ENCODE measurements at places on chromosomes 6 and 20.

- DNase-seq: no peak
These were observed 1.4 kb upstream of the BANF2 start for GRCh38 chr20:17698384-17698783.

DNA sequence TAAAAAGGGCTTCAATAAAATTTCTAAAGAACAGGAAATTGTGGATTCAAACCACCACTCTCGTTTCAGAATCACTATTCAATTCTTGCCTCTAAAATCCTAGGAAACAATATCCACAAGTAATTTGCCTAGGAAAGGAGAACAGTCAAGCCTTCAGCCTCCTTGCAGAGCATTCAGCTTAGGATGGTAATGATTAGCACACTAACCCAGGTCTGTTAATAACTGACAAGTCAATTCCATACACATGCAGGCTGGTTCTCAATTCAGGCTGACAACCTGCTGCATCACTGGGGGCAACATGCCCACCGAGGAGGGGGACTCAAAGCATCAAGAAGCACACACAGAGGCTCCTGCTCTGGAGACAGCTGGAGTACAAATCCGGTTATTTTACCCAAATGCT lies 57.6 kb downstream of the GMDS start:
- no peak for DNase-seq

DNA sequence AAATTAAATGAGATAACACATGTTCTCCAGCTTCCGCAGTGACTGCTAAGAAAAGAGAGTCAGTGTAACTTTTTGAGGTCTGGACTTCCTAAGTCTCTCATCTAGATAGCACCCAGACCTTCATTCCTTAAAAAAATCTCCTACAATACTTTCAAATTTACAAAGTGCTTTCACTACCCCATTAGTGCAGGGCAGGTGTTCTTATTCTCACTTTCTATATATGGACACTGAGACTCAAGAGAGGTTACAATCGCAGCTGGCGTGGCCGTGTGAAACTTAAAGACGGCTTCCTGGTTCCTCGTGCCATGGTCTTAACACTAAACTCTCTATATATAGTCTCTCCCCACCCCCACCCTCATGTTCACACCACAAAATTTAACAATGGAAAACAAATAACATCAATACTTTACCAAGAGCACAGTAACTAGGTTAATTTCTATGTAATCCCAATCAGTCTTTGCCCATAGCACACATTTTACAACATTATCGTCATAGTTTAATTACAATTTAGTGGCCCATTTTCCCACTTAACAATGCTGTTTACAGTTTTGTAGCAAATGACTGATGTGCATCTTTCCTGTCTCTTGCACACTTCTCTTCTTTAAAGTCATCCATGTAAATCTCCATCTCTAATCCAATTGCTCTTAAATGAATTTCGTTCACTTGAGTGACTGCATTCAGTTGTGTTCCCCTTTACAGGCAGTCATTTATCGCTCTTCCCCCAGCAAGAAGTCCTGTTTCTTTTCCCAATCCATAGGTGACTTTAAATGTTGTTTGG lies 78.8 kb upstream of the ARID1B start:
- DNase-seq: no peak

DNA sequence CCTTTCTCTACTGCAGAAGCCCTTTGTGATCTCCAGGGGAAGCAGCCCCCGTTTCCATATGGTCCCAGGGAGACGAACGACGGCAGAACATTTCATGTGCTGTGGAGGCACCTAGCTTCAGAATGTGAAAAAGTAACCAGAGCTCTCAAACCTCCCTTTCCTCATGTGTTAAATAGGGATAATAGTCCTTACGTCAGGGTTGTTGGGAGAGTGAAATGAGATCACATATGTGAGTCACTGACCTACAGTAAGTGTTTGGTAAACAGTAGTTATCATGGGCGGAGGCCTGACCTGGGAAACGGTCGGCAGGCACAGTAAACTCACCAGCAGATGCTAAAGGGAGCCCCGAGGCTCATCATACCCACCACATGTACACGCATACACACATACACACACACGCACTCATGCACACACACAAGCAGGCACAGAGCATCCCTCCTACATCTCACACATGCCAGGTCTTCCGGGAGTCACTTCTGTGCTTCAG lies 89.7 kb downstream of the LY86 start:
- peak; percentile 30 for DNase-seq

GRCh38 chr6:165811512-165811911 lies 148.5 kb upstream of the PDE10A start:
- no peak for DNase-seq

DNA sequence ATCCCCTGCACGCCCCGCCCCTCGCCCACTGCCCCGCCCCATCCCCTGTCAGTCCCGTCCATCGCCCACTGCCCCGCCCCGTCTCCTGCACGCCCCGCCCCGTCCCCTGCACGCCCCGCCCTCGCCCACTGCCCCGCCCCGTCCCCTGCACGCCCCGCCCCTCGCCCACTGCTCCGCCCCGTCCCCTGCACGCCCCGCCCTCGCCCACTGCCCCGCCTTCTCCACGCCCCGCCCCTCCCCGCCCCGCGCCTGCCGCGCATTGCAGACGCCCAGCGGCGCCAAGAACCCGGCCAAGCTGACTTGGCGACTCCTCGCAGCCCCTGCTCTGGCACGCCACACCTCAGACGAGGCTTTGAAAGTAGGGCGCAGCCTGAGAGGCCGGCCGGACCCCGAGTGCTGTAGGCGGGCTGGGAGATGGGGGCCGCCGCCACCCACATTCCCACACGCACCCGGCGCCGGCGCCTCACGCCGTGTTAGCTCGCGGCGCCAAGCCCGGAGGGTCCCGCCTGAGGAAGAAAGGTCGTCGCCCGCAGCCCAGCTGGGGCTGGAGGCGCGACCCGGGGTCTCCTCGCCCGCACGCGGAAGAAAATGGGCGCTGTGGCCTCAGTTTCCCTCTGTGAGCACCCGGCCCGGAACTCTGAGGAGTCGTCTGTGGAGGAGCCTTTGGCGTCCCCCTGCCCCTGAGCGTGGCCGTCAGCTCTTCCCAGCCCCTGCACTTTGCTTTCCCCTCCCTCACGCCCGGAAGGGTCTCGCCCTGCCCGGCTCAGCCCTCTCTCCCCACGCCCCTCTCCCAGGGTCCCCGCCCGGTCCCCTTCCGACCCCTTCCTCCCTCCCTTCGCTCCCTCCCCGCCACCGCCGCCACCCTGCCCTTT lies at the start of gene RAD21L1:
Gene RAD21L1, plus strand, starts transcription at position 262 of the 872 bp plus-strand sequence. CDS start 2,410 bp downstream, outside the sequence.
- peak; percentile 88 for DNase-seq

- DNase-seq: no peak
These were observed 21.8 kb downstream of the HLA-E start for GRCh38 chr6:30511169-30511546.

- DNase-seq: no peak
These were observed 106.0 kb upstream of the CST7 start for GRCh38 chr20:24842918-24843715.

GRCh38 chr20:58938078-58938477 lies 43.0 kb upstream of the NELFCD start:
- DNase-seq: no peak

DNA sequence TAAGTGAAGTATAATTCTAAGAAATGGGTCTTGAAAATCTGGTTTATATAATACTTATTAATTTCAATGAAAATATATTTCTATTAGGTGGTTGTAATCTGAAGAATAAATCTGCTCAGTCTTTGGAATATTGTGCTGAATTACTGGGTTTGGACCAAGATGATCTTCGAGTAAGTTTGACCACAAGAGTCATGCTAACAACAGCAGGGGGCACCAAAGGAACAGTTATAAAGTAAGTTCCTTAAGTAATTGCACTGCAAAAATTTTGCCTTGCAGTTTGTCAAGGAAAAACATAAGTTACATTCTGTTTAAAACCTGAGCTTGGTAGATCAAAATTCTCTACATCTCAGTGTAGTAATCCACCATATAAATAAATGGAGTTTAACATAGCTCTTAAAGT lies 106.0 kb downstream of the MYO6 start:
- DNase-seq: no peak

DNA sequence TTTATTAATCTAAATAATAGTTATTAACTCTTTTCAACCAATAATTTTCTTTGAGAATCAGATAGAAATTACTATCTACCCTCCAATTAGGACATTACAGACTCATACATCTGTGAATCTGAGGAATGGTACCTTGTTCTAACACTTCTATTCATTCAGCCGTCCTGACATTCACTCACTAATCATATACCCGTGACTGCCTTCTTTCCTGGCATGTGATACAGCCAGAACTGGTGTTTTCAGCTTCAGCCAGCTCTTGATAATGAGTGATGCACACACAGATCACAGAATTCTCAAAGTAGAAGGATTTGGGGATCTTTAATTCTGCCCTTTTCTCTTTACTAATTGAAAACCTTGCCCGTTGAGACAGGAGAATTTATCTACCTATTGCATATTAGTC lies 499.9 kb downstream of the UTRN start:
- no peak for DNase-seq

DNA sequence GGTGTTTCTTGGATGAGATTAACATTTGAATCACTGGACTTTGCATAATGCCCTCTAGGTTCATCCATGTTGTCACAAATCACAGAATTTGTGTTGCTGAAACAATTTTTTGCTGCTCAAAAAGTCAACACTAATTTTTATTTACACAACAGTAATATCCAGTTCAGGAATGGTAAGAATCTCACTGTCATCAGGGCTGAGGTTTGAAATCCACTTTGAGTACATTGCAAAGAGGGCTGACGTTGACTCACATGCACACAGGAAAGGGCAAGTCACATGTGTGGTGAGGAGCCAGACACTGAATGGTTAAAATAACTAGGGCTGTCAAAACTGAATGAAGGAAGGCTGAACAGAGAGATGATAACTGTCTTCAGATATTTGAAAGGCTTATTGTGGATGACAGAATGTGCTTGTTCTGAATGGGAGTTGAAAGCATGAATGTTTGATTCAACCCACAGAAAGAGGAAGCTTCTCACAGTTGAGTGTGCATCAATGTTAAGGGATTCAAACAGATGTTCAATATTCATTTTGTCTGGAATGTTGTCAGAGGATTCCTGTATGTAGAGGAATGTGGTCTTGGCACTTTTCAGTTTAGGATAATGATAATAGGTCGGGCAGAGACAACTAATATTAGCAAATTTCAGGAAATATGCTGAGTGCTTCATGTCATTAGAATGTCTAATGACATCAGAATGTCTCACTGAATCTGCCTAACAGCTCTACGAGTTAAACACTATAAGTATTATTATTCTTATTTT lies 3.6 kb upstream of the ADGRG6 start:
- DNase-seq: no peak

DNA sequence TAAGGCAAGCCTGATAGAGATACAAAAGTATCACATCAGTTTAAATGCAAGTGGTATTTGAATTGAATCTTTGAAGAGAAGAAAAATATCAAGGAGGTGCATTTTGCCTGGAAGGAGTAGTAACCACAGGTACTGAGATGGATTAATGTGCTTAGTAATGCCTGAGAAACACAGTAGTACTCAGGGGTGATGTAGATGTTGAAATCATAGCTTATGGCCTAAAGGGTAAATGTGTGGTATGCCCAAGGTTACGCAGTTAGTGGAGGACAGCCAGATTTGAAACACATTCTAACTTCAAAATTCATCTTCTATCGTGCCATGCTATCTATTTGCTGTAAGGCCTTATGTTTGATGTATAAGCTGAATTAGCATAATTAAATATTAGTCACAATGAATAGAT lies 55.9 kb downstream of the STXBP5 start:
- no peak for DNase-seq

DNA sequence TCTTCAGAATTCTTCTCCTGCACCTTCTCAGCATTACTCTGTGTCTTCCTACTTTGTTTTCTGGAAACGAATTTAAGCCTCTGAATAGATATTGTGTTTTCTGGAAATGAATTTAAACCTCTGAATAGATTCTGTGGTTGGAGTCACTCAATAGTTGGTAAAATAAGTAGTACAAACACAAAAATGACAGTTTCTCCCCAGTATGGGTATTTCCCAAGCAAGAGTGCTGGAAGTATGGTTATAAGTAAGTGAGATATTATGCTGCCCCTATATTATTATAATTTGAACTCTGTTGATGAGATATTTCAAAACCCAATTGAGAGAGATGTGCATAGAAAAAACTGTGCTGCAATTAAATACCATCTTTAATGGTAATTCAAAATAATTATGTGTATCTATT lies 94.9 kb downstream of the TINAG start:
- no peak for DNase-seq

DNA sequence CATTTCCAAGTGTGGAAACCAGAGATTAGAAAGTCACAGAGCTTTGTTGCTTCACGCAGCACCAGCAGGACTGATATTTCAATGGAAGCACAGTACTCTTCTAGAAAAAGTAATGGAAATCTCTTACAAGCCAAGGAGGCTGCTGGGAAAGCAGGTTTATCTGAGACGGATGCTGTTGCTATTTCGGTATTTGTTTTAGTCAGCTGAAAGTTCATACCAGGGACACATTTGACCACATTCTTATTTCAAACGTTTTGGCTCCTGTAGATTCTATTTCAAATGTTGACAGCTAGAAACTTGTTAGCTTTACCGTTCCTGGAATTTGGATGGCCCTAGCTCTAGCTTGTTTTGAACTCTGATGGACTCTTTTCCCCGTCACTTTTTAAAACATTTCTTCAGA lies 3.7 kb upstream of the TMEM242 start:
- DNase-seq: no peak

- no peak for DNase-seq
These were observed 329.5 kb downstream of the PRL start for GRCh38 chr6:21967056-21967974.

GRCh38 chr20:53964067-53964466 lies 106.3 kb downstream of the BCAS1 start:
- DNase-seq: no peak

GRCh38 chr20:53244711-53245110 lies 272.6 kb downstream of the TSHZ2 start:
- no peak for DNase-seq

DNA sequence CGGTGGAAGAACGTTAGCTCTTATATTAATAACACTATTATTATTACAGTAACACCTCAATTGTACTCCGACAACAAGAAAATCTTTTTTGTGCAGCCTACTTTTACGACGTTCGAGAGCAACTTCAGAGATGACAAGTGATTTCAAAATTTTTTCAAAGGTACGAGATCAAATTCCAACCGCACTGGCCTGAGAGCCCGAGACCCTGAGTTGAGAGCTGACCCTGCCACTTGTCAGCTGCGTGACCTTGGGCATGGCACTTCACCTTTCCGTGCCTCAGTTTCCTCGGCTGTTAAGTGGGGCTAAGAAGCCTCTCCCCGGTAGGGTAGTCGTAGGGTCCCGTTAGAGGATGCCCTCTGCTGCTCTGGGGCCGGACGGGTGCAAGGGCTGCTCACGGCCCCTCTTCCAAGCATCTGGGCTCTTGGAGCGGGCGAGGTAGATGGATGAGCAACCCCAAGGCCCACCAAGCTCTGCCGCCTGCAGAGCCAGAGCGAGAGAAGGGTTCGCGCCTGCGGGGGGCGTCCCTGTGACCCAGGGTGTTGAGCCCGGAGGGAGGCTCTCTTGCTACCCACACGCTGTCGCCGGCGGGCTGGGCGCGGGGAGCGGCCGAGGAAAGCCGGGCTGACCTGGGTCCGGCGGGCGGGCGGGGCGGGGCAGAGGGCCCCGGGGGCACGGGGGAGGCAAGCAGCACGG lies 510 bp downstream of the NDRG3 start:
- no peak for DNase-seq

- DNase-seq: no peak
These were observed 97.4 kb downstream of the EPB41L2 start for GRCh38 chr6:130965656-130966055.

GRCh38 chr6:101434601-101435000 lies 41.1 kb downstream of the GRIK2 start:
- no peak for DNase-seq

Data from activated CD8-positive, alpha-beta memory T cell treated with anti-CD3 and anti-CD28 coated beads for 24 hours (primary cell).